NCI-H524 treated with DMSO at 0.1 percent for 48 hours (cell line): ENCODE measurements at places on chromosomes 1 and 21.
A peak's percentile ranks its signal among the peaks of the same experiment; 100 is the strongest.

GRCh38 chr1:58412071-58412580, 134.4 kb downstream of the OMA1 start:
- no peak for DNase-seq

DNA sequence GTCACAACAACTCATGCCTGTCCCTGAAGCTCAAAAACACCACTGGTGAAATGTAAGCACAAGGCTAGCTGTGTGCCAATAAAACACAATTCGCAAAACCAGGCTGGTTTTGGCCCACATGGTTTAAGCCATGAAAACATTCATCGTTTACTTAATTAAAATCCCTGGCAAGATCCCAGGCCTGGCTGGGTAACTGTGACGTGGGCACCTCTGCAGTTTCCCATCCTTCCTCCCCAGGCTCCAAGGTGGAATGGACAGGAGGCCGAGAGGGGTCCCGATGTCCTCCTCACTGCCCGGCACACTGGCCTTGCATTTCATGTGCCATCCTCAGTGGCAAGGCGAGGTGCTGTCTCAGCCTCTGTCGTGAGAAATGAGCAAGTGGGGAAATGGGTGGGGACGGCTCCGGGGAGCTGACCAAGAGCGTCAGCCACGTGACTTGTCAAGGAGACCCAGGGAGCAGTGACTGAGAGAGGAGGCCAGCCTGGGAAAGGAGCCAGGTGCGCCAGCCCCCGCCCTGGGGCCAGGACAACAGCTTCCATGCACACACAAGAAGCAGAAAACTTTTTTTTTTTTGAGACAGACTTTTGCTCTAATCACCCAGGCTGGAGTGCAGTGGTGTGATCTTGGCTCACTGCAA, 153.1 kb upstream of the RAB4A start:
- no peak for DNase-seq

DNA sequence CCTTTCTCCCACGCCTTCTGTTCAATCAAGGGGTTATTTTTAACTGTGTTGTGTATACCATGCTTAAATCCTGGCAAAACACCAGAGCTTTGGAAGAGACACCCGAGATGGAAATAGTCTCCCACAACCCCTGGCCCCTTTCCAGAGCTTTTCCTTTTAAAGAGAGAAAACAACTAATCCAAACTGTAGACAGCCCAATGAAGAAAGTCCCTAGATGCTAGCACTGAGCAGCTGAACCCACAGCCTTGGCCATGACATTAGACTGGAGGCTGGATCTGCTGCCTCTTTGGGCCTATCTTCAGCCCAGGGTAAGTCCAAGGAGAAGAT, 64.9 kb upstream of the ARTN start:
- no peak for DNase-seq

DNA sequence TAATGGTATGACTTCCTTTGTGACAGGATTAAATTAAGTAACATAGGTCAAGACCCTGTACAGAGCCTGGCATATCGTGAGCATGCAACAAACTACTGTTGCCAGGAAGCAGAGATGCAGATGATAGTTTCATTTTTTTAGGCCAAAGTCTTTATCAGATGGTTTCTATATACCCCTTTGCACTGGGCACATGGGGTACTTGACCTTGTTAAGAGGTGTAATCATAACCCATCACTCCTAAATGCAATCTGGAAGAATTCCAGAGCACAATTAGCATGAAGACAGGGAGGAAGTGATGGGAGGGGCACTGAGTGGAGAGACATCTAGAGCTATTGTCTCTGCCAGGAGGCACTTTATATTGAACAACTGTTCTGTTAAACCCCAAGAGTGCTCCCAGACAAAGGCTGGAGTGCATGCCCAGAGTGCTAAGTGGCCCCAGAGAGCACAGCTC, 22.1 kb downstream of the ZBTB17 start:
- DNase-seq: peak; percentile 21

DNA sequence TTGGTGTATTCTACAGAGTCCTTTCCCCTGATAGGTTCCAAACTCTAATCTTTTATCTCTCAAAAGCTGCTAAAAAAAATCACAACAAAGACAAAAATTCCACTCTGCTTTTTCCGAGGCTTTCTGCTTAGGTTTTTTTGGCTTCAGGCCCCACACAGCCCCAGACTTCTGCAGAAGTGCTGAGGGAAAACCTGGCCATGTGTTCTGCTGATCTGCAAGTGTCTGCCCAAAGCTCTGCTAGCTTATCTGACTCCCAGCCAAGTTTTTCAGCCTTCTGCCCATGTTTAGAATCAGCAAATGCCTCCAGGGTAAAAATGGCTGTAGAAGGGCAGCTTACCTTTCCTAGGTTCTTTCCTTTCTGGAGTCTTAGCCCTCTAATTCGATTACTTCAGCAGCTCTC, 28.4 kb downstream of the DISP3 start:
- DNase-seq: no peak

DNA sequence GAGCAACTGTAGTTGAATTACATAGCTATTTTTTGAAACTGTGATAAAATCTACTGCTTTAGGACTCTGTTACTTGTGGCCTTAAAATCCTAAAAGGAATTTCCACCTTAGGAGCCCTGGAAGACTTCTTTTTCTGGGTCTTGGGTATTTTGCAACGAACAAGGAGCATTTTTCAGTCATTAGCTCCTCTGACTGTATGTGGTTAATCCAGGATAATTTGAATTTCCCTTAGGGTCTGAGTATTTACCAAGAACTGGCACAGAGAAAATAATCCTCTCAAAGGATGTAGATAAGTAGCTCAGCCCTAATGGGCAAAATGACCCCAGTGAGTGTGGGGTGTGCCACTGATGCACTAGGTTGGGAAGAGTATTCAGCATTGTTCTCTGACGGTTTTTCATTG, 170.4 kb downstream of the VAV3 start:
- DNase-seq: peak; percentile 46

DNA sequence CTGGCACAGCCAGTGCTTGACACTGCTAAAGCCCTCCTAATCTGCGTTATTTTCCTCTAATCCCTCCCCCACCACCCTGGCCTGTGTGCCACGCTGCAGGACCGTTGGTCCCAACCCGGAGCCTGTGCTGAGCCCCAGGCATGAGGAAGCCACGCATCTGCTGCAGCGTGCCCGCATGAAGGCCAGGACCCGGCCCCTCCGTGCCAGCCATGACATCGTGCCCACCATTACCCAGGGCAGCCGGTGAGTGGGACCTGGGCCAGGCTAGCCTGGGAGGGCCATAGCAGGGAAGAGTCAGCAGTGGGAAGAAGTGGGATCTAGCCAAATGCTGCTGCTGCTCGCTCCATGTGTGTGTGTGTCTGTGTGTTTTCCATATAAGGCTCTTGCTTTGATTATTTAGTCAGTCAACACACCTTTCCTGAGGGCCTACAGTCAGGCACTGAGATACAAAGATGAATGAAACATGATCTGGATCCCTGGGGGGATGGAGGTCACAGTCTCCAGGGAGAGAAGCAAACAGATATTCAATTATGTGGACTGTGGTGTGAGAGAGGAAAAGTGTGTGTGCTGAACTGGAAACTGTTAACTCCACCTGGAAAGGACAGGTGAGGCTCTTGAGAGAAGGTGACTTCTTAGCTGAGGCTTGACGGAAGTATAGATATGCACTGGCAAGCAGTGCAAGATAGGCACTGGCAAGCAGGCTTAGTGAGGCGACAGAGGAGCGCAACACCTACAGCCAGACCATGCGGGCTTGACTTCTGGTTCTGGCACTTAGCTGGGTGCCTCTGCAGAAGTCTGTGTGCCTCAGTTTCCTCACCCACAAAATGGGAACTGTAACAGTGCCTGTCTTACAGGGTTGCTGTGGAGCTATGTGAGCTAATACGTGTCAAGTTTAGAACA, 15.9 kb downstream of the KIAA1614 start:
- no peak for DNase-seq

DNA sequence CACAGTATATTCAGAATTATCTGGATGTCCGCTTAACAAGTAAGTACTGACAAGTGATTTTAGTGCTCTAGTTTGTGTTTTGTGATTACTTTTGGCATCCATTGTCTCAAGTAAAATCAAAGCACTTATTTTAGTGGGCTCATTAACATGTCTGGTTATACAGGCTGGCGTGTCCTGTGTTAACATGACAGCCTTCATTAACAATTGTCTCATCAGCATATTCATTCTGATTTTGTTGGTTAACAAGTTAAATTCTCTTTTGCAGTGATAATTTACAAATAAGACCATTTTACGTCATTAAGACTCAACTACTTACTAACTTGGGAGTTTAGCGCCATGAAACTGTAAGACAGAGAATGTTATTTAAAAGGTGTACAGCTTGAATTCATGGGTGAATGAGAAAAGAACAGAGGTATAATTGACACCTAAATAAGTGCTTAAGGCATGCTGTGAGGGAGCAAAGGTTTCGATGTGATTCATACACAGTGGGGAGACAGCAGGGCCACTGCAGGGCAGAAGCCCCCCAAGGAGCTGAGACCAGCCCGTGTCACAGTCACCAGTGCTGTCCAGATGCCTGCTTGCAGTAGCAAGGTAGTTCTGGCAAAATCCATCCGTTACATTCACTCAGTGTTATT, 22.4 kb downstream of the TAF5L start:
- no peak for DNase-seq

DNA sequence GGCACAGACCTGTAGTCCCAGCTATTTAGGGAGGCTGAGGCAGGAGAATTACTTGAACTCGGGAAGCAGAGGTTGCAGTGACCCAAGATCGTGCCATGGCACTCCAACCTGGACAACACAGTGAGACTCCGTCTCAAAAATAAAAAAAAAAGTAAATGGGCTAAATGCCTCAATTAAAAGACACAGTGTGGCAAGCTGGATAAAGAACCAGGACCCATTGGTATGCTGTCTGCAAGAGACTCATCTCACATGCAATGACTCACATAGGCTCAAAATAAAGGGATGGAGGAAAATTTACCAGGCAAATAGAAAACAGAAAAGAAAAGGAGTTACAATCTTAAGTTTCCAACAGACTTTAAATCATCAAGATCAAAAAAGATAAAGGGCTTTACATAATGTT, 40.3 kb downstream of the ACBD6 start:
- no peak for DNase-seq

- no peak for DNase-seq
Measured at GRCh38 chr1:185957441-185958363, 223.5 kb downstream of the HMCN1 start.

DNA sequence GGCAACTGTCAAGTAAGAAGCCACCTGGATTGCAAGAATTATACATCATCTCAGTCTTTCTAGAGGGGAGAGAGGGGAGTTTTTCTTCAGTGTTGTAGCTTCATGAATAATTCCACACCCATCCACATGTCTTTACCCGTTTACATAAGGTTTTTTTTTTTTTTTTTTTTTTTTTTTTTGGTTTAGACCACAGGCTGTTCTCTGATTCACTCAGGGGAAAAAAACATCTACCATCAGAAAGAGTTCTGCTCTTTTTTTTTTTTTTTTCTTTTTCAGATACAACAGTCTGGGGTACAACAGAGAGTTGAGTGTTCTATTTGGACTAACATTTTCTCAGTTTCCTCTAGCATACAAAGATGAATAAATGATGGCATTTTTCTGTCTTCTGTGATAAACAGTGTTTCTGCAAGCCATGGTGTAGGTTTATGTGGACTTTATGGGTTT, 4.9 kb upstream of the KIF14 start:
- DNase-seq: no peak

GRCh38 chr1:151611288-151611790, 511 bp upstream of the SNX27 start:
- DNase-seq: no peak

GRCh38 chr1:108503062-108503733, 53.1 kb downstream of the NBPF6 start:
- DNase-seq: no peak

DNA sequence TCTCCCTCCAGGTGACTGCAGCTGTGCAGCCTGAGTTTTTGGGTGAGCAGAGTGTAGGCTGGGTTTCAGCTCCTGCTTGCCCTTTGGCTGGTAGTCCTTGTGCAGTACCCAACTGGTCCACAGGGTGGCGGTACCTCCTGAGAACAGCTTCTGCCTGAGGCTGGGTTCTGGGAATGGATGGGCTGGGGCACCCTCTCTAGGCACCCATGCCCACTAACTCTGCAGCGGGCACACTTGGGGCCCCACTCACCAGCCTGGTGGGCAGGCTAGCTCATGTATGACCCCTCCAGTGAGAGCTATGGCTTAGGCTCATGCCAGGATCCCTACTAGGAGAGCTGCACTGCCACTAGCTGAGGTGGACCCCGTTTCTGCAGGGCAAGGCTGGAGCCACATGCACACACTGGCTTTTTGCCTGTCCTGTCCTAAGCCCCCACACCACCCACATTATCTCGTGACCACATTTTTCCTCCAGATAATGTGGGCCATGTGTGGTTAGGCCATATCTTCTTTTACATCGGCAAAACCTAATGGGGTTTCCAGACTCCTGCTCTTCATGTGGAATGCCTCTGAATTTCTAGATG, 15.5 kb upstream of the GSTM4 start:
- no peak for DNase-seq

DNA sequence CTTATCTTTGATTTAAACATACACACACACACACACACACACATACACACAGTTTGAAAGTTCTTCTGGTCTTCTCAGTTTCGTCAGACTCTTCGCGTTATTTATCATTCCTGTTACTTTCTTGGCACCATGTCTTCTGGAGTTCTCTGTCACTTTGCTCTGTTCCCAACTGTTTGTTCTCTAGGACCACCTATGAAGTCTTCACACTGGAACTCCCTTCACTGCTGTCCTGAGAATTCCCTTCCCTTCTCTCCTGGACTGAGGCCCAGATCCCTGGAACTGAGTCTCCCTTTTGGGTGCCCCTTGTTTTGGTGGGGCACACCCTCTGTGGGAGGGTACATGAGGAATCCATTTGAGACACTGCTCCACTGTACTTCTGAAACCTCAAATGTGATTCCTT, 30.5 kb downstream of the ALG14 start:
- no peak for DNase-seq

GRCh38 chr1:41683681-41684500, 199.4 kb upstream of the EDN2 start:
- no peak for DNase-seq

- DNase-seq: no peak
Measured at GRCh38 chr1:22442212-22442894, 9.3 kb upstream of the ZBTB40 start.

DNA sequence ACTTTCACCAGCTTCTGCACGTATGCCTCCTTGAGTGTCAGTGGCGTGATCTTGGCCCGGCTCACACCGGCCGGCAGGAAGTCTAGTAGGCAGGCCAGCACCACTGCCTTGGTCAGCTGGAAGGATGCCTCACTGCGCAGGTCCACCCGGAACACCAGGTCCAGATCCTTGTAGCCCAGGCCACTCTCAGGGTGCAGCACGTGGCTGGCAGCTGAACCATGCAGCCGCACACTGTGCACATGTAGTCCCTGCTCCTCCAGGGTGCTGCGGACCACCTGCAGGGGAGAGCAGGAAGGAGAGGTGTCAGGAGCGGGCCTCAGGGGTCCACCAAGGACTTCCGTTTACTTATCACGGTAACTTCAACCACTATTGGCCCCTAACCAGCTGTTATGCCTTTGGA, 6.0 kb downstream of the TENT5B start:
- no peak for DNase-seq

GRCh38 chr1:81974883-81975555, 174.3 kb downstream of the ADGRL2 start:
- no peak for DNase-seq

- no peak for DNase-seq
Measured at GRCh38 chr1:21217812-21218596, 41.3 kb upstream of the EIF4G3 start.
